EH (cell line): ENCODE measurements at places on chromosomes 2 and 18.
A peak's percentile ranks its signal among the peaks of the same experiment; 100 is the strongest.

- peak; percentile 59 for DNase-seq
Measured at GRCh38 chr2:215882689-215883088, 130.7 kb downstream of the MREG start.

- no peak for DNase-seq
Measured at GRCh38 chr2:239137165-239137897, 263.5 kb downstream of the HDAC4 start.

GRCh38 chr2:238954841-238955591 is 107.1 kb downstream of the TWIST2 start:
- peak; percentile 43 for DNase-seq

- no peak for DNase-seq
Measured at GRCh38 chr2:86238354-86238753, 39.1 kb downstream of the MRPL35 start.

DNA sequence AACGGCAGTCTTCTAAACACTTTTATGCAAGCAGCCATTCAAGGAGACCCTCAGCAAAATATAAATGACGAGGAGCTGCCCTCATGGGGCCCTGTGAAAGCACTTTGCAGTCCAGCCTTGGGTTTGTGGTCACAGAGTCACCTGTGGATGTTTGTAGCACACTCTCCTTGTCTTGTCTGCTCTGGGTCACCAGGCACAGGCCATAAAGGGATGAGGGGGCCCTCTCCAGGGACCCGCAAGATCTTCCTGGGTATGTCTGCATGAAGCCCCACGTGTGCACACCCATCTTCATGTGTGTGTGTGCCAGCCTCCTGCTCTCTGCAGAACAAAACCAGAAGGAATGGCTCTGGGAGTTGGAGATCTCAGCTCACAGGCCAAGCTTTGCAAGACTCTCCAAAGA is 36.2 kb downstream of the ATOH8 start:
- no peak for DNase-seq

- no peak for DNase-seq
Measured at GRCh38 chr2:203461746-203462145, 73.4 kb downstream of the RAPH1 start.

- DNase-seq = no peak
Measured at GRCh38 chr2:30164131-30164925, 17.5 kb downstream of the YPEL5 start.

DNA sequence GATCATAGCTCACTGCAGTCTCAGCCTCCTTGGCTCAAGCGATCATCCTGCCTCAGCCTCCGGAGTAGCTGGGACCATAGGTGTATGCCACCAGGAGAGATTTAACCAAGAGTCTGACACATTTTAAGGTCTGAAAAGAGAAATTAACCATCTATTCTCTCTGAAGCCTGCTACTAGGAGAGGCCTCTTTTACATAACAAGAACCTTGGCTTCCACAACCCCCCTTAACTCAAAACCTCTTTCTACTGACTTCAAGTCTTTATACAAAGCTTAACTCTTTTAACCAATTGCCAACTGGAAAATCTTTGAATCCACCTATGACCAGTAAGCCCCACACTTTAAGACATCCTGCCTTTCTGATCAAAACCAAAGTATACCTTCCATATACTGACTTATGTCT is 279.9 kb upstream of the CELF4 start:
- DNase-seq = no peak

GRCh38 chr18:64202863-64203262 is 54.0 kb upstream of the LINC00305 start:
- no peak for DNase-seq

DNA sequence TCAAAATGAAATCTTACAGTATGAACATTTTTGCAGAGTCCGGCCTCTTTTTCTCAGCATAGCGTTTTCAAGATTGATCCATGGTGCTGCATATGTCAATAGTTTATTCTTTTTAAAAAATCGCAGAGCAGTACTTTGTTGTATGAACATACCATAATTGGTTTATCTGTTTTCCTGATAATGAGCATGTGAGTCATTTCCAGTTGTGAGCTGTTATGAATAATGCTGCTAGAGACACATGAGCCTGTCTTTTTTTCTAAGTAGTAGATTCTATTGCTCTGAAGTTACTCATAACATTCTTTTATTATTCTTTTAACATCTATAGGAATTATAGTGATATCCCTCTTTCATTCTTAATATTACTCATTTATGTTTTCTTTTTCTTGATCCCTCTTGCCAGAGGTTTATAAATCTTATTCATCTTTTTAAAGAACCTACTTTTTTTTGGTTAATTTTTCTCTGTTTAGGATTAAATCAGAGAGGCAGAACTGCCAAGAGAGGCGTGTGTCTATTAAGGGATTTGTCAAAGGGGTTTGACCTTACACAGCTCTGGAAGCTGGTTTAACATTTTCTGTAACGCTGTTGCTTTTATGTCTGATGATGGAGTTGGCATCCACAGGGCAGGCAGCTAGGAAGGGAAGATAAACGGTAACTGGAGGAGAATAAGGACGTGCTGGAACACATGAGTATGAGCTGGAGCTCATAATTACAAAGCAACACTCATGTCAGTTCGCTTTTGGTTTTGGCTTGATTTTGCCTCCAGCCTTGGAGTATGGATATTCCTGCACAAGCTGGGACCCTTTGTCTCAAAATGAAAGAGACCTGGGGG is 47.4 kb downstream of the MGAT5 start:
- DNase-seq = peak; percentile 63

GRCh38 chr2:10494351-10495066 is 46.4 kb upstream of the ODC1 start:
- no peak for DNase-seq

- DNase-seq = no peak
Measured at GRCh38 chr2:14364471-14364870, 268.0 kb upstream of the LRATD1 start.

DNA sequence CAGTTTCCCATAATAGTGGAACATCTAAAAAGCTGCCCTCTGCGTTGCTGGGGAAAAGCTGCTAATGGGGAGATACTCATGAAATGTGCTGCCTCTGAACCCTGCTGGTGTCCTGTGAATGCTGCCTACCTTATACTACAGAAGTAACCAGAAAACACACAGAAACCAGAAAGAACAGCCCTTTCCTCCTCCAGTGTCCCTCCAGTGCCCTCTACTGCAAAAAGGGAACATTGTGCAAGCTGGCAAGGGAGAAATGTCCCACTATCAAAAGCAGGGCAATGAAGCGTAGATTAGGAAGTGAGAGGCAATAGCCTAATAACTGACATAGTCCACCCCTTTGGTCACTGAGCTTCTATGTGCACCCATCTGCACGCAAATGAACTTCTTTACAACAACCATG is 162.7 kb upstream of the ETAA1 start:
- DNase-seq = peak; percentile 77

- peak; percentile 30 for DNase-seq
Measured at GRCh38 chr18:12882453-12883371, 1.3 kb downstream of the PTPN2 start.

DNA sequence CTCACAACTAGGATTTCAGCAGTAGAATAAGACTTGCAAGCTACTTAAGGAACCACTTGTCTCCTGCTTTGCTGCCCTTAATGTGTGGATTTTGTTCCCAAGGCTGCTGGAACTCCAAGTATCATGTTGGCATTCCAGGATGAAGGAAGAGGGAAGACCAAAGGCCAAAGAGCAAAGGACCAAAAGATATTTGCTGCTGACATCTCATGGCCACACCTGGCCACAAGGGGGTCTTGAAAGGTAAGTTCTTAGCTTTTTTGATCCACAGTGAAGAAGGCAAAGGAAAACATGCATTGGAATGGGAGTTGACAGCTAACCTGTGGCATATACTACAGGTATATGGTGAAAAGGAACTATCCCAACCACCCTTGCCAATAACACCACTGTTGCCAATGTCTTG is 3.9 kb upstream of the MATN3 start:
- DNase-seq = no peak

DNA sequence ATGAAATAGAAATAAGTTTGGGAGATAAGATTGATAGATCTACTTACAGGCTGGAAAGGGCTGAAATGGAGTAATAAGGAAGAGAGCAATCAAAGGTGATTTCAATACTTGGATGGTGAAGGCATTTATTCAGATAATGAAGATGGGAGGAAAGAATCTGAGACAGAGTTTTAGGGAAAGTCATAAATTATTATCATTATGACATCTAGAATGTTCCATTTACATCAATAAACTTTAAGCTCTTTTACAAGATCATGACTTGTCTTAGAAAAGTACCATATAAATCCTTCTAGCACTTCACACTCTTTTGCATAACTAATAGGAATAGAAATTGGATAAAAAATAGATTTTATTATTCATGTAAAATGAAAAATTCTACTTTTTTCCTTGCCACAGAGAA is 2.2 kb downstream of the SCN9A start:
- DNase-seq = no peak

DNA sequence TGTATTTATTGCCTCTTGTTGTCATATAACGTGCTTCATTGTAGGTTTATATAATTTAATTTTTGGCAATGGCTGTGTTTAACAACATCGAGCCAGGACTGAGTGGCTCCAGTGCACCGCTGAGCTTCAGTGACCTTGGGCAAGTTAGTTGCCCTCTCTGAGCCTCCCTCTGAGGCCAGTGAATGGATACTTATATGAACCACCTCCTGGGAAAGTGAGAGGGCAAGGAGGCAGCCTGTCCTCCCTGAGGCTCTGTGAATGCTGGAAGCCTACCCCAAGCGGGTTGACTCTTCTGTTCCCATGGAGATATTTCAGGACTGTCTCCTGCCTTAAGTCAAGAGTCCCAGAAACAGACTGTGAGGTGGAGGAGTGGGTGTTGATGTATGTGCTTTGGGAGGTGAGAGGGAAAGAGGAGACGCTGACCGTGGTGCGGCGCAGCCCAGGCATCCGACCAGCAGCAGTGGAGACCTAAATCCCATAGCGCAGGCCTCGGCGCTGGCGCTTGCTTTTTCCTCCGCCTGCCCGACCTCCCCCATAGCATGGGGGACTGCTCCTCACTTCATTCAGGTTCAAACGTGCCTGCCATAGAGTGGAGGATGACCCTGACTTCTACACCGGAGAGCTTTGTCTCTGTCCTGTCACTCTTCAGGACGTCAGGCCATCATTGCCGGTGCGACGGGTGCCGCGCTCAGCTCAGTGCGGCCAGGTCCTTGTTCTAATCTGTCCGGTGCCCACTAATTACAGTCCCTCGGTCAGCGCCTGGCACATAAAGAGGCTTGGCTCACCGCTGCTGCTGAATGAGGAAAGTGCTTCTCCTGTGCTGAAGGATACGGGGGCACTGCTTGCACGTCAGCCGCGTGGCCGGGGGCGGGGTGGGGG is 167.3 kb upstream of the HS6ST1 start:
- no peak for DNase-seq

DNA sequence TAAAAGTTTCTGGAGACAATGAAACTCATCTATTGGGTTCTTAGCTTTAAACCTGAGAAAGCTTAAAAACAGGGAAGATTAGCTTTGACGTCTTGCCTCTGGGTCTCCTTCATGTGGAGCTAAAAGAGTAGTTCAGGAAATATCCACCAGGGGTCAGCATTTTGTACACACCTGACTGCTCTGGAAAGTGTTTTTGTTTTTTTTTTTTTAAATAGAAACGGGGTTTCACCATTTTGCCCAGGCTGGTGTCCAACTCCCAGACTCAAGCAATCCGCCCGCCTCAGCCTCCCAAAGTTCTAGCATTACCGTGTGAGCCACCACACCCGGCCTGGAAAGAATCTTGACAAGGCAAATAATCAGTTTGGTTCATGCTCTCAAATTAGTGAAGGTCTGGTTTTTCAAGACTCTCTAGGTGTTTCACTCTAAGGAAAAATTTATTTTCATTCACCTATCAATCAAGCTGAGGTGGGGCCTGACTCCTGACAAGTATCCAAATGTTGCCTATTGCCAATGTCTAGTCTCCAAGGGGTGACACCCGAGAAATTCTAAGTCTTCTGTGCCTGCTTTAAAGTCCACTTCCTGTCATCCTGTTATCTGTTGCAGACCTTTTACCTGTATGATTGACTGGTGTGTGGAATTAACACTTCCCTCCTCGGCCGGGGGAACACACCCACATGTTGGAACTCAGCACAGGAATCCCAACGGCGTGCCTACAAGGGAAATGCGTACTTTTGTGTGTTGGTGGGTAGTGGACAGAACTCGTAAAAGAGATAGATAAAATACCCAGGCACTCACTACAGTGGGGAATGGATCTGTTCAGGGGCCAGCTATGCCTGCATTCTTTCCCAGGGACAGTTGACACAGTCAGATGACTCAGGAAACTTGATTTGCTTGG is 11.3 kb downstream of the IL1RN start:
- peak; percentile 67 for DNase-seq

- DNase-seq = no peak
Measured at GRCh38 chr2:183232161-183232865, 108.1 kb downstream of the NUP35 start.

GRCh38 chr2:214341646-214342045 is 69.2 kb upstream of the VWC2L start:
- DNase-seq = no peak

GRCh38 chr2:228846161-228846560 is 424.9 kb downstream of the PID1 start:
- no peak for DNase-seq

DNA sequence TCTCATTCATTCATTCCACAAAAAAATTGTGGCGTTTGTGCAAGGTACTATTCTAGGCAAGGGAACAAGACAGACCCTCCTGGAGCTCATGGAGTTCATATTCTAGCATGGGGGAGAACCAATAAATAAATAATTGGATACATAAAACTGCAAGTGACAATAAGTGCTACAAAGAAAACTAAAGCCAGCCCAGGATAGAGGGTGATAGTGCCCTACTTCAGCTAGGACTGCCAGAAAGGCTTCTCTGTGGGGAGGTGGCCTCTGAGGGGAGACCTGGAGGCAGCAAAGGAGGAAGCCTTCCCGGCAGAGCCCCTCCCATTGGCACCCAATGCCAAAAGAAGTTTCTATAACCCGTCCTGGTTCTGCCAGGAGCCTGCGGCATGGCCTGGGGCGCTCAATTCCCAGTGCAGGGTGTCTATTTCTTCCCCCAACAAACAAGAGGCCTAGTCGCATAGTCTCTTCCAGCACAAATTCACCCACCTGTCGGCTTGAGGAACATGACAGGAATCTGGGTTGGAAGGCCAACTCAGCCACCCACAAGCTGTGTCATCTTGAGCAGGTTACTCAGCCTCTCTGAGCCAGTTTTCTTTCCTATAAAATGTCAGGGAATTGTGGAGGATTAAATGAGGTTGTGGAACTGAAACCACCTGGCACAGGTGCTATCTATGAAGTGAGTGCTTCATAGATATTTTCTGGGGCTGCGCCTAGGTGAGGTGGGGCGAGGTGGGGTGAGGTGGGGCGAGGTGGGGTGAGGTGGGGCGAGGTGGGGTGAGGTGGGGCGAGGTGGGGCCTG is 94.3 kb downstream of the ZFP36L2 start:
- DNase-seq = no peak

GRCh38 chr2:98505311-98505808 is 60.7 kb downstream of the INPP4A start:
- no peak for DNase-seq

DNA sequence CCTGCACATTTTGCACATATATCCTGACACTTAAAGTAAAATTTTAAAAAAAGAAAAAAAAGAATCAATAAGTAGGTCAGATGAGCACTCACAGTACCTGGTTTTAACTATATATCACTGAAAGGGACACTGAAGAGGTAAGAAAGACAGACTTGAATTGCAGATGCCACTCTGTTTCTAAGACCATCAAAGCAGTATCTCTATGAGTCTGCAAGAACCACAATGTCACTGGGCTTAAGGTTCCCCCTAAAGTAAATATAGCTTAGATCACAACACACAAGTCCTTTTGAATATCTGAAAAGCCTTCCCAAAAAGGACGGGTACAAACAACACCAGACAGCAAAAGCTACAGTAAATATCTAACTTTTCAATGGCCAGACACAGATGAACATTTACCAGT is 57.6 kb downstream of the CYTIP start:
- DNase-seq = no peak
